HT1080 (cell line): ENCODE measurements at places on chromosomes 4 and X. TPM values are rescaled to one million over a fixed set of nuclear protein-coding genes. Genes with fewer than 3 reads are reported as not detected.

DNA sequence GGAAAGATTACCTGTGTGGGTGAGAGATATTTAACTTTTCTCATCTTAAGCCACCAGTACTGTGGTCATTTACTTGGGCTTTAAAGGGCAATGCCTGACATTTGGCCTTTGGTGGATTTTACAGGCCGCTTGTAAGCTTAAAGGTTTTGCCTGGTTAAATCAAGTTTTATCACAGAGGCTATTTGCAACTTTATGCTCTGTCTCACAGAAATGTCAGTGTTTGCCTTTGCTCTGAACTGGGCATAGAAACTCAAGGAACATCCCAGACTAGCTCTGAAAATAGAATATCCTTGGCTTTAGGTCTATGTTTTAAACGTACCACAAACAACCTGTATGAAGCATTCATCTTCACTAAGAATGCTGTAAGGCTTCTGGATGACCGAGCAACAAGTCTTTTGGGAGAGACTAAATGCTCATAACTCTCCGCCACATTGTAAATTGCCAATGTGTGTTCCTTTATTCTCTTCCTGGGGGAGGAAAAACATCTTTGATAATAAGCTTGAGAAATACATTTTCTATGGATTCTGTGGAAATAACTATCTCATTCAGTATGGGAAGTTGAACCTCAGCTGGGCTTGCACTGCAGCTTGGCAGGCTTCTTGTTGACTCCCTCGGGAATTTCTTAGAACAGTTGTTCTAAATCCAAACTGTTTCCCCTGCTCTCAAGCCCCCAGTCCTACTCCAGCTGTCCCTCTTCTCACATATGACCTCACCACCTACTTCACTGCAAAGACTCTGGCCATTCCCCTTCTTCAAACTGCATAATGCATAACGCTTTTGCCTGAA, 105.8 kb upstream of the WDR44 start:
- DNase-seq, result no peak

- no peak for DNase-seq
Observed at GRCh38 chr4:81032771-81033684, 2.5 kb downstream of the BMP3 start.

DNA sequence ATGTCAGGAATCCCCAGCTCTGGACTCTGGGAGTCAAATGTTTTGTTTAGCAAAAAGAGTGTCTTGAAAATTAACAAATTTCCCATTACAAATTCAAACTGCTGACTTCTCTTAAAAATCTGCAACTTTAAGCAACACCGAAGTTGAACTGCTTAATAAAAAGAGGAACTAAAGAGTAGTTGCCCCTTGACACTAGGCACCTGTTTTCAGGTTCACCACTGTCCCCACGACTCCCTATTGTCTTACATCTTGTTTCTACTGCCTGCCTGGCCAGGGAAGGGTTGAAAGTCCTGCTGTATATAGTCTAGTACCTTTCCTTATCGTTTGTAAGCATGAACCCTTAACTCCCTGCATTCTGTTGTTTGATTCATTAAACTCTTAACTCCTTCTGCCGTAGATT, 173.9 kb downstream of the SCFD2 start:
- no peak for DNase-seq

- DNase-seq, result peak; percentile 77
Observed at GRCh38 chrX:110026099-110026844, 23.4 kb downstream of the TMEM164 start.

DNA sequence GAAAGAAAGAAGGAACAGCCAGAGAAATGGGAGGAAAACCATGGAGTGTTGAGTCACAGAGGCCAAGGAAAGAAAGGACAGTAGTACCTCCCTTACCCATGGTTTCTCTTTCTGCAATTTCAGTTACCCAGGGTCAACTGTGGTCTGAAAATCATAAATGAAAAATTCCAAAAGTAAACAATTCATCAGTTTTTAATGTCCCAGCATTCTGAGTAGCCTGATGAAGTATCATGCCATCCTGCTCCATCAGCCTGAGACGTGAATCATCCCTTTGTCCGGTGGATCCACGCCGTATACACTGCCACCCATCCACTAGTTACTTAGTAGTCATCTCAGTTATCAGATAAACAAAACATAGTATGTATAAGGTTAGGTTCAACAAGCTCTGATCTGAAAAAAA, 114.2 kb downstream of the COMMD8 start:
- peak; percentile 90 for DNase-seq

DNA sequence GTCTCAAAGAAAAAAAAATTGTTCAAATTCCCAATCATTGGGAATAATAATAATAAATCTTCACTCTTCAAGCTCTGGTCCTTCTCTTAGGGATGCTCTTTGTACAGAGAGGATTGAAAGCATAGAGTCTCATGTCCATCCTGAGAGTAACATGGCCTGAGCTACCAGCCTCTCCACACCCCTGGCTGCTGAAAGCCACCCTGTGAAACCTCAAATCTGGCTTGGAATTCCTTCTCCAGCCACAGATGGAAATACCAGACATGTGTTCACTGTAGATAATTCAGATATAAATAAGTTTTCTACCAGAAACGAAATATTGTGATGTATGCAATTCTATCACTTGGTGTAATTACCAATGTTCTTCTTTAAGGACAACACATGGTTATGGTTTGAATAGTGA, 140.6 kb downstream of the ARSF start:
- no peak for DNase-seq

- DNase-seq, result no peak
Observed at GRCh38 chrX:24210190-24210589, 60.7 kb downstream of the ZFX start.

DNA sequence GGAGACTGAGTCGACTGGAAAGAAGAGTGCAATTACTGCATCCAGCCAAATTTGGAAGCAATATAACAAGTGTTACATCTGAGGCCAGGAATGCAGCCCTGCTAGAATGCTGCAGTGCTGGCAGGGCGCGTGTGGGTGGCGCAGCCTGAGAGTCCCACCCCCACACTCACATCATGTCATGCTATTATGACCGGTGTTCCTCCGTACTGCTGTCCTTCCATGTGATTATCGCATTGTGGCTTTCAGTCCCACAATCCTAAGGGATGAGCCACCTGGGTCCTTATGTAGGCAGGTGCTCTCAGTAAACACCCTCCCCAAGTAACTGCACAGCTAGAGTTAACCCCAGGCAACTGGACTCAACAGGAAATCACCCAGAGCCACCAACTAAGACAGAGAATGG, 122.6 kb upstream of the CPEB2 start:
- no peak for DNase-seq

GRCh38 chrX:72569786-72570185, 2.9 kb downstream of the HDAC8 start:
- peak; percentile 56 for DNase-seq

CFAP99 gene
- total RNA-seq, result not detected in 2 replicates

GAGE1 gene
- 40.0 and 84.7 TPM in 2 replicates for total RNA-seq

KIF4A gene
- total RNA-seq, result 29.8 and 30.6 TPM in 2 replicates

CNGA1 gene
- 0.17 TPM in 1 of 2 replicates, not detected in the other for total RNA-seq

ARMCX4 gene
- total RNA-seq, result 0.98 and 1.2 TPM in 2 replicates

GLRA2 gene
- not detected in 2 replicates for total RNA-seq
